CD4-positive, CD25-positive, alpha-beta regulatory T cell (primary cell): ENCODE measurements at places on chromosomes 2 and 18.

GRCh38 chr18:56276466-56276865 lies 361.9 kb downstream of the TXNL1 start:
- no peak for DNase-seq

- no peak for DNase-seq
Observed at GRCh38 chr2:17242813-17243485, 275.3 kb downstream of the RAD51AP2 start.

GRCh38 chr18:21163647-21164547 lies 52.3 kb upstream of the ROCK1 start:
- no peak for DNase-seq

- no peak for DNase-seq
Observed at GRCh38 chr2:182541268-182541667, 114.4 kb upstream of the PDE1A start.

DNA sequence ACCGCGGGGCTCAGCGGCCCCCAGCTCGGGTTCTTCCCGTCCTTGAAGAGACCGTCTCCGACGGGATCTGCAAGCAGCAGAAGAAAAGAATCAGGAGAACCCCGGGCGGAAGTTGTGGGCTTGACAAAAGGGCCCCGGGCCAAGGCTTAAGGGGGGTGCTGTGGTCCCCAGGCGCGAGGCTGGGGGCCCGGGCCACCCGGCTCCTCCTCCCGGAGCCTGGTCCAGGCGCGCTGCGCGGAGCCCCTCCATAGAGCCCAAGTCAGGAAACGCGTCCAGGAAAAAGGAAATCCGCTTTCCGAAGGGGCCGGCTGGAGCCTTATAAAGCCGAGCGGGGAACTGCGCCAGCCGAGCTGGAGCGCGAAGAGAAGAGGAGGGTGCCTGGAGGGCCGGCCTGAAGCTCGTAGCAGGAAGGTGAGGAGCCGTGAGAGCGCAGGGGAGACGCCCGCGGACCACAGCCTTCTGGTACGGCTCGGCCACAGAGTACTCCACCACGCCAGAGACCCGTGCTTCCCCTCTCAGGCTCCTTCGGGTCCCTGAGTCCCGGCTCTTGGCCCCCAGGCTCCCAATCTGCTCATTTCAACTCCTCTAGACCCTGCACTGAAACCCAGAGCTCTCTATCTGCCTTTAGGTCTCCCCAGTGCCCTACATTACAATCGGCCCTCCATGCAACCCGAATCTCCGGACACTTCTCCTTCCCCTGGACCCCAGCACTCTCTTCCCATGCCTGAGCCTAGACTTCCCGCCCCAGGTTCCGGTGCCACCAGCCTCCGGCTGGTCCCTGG lies 554 bp downstream of the FEV start:
- no peak for DNase-seq

DNA sequence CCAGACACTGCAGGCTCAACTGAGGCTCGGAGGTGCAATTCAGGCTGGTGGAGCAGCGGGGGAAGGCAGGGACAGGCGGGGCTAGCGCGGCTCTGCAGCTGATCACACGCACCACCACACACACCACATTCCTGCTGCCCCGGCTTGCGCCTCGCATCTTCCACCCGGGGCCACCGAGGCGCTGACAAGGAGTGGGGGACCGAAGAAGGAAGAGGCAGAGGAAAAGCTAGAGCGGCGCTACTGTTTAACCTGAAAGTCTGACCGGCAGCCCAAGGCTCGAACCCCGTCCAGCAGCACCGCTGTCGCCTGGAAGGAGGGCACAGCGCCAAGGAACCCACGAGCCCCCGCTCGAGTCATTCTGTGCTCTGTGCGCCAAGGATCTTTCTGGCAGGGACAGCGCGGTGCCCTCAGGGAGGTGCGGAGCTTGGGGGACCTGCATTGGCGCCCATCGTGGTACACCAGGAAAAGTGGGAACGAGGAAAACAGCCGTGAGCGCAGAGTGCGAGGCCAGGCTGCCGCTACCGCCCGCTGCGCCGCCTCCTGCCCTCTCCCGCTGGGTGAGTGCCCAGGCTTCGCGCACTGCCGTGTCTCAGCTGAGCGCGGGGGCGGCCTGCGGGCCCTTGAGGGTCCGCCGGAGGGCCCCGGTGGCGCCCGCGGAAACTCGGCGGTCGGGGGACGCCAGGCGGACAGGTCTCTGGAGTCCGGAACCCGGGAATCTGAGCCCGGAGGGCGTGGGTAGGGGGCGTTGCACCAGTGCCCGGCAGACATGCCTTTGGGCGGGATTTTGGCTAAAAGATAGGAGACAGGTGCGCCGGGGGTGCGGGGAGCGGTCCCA lies 860 bp upstream of the KCNJ3 start:
- no peak for DNase-seq

DNA sequence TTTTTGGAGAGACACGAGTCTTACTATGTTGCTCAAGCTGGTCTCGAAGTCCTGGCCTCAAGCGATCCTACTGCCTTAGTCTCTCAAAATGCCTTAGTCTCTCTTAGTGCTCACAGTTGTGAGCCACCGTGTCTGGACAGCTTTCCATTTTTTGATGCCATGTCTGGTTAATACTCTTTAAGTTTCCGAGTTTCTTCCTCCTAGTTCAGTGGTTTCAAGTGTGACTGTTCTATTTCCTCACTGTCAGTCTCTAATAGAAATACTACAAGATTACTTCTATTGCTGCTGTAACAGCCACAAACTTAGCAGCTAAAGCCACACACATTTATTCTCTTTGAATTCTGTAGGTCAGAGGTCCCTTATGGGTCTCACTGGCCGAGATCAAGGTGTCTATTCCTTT lies 125.1 kb upstream of the MGAT5 start:
- DNase-seq, result no peak

DNA sequence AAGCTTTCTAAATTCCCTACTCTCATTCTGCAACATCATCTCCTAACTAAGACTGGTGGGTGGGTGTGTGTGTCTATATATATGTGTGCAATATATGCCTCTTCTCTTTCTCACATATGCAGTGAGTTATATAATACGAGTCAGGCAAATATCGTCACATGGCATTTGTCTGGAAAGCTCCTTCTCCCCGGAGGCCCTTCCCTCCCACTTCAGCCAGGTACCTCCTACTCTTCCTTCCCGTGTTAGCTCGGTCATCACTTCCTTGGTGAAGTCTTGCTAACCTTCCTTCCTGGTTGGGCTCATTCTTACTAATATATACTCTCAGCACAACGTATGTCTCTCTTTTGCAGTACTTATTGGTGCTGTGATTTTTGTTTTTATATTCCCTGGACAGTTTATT lies 66.4 kb upstream of the NCK2 start:
- no peak for DNase-seq

DNA sequence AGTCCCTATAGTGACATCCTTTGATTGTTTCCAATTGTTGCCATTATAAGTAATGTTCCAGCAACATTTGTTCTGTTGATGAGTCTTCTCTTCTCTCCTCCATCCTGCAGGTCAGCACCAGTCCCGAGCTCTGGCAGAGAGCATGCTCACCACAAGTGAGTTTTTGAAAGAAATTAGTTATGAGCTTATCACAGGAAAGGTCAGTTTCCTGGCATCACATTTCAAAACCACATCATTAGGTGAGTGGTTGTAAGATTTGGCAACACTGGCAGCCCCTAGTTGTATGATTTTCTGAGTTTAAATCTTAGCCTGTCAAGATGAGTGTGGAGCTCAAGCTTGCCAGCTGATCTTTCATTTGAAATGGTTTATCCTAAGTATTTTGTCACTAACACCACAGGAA lies 149.6 kb downstream of the ESCO1 start:
- no peak for DNase-seq

GRCh38 chr18:9237981-9238380 lies 96.6 kb upstream of the TWSG1 start:
- no peak for DNase-seq

- no peak for DNase-seq
Observed at GRCh38 chr2:9652898-9653479, 22.2 kb upstream of the YWHAQ start.

DNA sequence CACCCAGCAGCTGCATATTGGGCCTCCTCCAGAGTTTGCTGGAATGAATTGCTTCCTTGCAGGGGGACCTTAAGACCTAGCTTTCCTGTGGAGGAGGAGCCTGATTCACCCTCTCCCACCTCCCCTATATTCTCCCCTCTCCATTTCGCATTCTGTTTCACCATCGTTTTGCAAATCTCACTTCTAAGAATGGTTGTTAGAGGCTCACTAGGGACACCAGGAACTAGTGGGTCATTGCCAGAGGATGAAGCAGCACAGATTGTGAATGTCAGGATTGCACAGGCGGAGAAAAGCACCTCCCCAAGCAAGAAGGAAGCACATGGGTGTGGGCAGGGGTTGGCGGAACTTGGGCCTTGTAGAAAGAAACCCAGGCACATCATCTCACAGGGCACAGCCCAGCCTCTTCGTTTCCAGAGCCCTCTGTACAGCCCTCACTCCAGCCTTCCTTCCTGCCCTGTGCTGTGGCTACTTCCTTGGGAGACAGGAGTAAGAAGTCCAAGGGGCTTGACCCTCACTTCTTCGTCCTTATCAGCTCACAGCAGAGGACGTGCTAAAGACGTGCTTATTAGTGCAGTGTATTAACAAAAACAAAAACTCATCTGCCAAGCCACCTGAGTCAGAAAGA lies 63.4 kb downstream of the TACR1 start:
- DNase-seq, result no peak

GRCh38 chr2:219002395-219003266 lies 9.4 kb upstream of the CRYBA2 start:
- peak; percentile 31 for DNase-seq

GRCh38 chr2:176455816-176456291 lies 186.6 kb downstream of the MTX2 start:
- no peak for DNase-seq

DNA sequence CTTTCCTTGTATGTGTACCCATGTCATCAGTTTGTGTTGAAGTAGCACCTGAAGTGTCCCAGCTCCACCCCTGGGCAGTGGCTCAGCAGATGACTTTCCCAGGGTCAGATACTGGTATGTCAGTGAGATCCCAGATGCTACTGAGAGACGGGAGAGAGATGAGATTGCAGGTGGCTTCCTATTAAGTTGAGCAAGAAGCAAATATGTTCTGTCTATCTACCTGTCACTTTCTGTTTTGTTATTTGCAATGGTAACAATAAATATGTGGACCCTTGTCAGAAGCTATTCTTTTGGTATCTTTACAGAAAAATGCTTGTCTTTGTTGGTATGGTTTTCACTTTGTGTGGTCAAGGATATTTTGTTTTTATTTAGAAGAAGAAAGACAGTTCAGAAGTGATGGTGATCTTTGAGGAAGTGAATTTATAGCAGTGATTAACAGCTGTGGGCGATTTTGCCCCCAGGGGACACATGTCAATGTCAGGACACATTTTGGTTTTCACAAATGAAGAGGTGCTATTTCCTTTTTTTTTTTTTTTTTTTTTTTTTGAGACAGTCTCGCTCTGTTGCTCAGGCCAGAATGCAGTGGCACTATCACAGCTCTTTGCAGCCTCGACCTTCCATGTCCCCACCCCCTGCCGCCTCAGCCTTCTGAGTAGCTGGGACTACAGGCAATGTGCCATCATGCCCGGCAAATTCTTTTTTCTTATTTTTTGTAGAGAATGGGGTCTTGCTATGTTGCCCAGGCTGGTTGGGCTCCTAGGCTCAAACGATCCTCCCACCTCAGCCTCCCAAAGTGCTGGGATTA lies 21.4 kb downstream of the MGAT5 start:
- DNase-seq, result no peak

GRCh38 chr2:29628108-29628745 lies 293.2 kb downstream of the ALK start:
- DNase-seq, result no peak

DNA sequence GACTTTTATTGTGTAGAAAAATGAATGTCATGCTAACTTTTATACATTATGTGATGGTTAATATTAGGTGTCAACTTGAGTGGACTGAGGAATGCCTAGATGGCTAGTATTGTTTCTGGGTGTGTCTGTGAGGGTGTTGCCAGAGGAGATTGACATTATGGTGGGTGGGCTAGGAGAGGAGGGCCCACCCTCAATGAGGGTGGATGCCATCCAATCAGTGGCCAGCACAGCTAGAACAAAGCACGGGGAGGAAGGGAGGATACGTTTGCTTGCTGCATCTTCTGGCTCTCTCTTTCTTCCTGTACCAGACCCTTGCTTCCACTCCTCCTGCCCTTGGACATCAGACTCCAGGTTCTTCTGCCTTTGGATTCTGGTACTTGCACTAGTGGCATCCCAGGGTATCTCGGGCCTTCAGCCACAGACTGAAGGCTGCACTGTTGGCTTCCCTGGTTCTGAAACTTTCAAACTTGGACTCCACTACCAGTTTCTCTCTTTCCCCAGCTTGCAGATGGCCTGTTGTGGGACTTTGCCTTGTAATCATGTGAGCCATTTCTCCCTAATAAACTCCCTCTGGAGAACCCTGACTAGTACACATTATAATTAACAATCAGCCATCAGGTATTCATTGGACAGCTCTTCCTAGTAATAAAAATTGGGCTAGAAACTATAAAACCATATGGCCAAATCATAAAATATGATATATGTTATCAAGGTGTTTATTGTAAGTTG lies 31.7 kb upstream of the ZCCHC2 start:
- no peak for DNase-seq

DNA sequence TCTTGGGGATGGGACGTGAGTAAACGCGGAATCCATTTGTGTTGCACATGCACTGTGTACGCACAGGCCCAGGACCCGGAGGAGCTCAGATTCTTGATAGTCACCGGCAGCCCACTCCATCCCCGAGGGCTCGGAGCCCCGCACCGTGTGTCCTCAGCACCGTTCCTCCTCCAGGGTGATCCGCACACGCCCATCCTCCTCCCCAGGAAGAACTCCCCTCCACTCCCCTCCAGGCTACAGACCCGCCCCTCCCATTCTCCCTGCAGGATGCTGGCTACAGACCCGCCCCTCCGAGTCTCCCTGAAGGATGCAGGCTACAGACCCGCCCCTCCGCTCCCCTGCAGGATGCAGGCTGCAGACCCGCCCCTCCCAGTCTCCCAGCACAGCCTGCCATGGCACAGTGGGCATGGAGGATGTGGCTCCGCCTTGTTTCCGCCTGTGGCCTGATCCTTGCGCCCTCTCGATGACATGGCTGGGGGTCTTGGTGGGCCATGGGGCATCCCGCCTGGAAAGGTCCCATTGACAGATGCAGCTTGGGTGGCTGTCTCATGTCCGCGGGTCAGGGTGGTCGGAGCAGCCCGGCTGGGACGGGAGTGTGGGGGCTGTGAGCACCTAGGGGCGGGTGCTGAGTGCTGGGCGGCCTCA lies 14.1 kb downstream of the CTDP1 start:
- DNase-seq, result no peak

DNA sequence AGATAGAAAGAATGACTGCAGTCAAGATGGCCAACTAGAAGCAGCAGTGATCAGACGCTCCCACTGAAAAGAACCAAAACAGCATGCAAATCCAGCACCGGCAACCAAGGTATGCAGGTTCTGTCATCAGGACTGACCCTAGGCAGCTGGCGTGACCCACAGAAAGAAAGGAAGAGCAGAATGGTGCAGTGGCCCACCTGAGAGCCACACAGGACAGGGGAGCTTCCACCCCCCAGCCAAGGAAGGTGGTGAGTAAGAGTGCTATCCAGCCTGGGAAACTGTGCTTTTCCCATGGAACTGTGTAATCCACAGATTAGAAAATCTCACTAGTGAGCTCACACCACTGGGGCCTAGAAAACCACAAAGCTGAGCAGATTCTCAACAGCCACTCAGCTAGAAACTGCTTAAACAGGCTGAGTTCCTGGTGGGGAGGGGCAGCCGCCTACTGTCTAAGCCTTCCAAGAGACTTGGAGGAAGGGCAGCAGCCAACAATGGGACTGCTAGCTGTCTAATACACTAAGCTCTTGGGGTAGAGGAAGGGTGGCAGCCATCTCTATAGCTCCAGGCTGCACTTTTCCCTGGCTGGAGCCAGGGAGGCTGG lies 127.9 kb downstream of the EVA1A start:
- DNase-seq, result no peak

- no peak for DNase-seq
Observed at GRCh38 chr2:231614559-231615057, 21.9 kb downstream of the TEX44 start.
